ENCODE measurements at places on chromosomes 16 and 17.

GRCh38 chr17:59298521-59298920 is 32.9 kb upstream of the YPEL2 start:
- DNase-seq, result no peak

GRCh38 chr16:70576431-70577255 is 53.0 kb downstream of the SF3B3 start:
- DNase-seq, result peak; percentile 71

DNA sequence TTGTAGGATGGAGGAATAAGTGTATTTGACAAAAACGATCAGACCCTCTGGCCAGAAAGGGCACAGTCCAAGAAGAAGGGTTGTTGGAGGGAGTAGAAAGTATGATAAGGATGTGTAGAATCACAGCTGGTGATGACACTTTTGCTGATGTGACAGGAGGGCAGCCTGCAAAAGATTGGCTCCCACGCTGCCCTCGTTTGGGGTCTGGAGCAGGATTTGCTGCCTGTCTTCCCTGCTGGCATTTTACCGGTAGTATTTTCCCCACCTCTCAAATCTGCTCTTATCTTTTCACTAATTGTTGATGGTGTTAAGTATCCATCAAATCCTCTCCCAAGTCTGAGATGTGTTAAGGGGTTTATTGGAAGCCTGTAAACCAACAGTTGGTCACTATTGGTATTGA is 208.8 kb downstream of the CCDC182 start:
- no peak for DNase-seq

DNA sequence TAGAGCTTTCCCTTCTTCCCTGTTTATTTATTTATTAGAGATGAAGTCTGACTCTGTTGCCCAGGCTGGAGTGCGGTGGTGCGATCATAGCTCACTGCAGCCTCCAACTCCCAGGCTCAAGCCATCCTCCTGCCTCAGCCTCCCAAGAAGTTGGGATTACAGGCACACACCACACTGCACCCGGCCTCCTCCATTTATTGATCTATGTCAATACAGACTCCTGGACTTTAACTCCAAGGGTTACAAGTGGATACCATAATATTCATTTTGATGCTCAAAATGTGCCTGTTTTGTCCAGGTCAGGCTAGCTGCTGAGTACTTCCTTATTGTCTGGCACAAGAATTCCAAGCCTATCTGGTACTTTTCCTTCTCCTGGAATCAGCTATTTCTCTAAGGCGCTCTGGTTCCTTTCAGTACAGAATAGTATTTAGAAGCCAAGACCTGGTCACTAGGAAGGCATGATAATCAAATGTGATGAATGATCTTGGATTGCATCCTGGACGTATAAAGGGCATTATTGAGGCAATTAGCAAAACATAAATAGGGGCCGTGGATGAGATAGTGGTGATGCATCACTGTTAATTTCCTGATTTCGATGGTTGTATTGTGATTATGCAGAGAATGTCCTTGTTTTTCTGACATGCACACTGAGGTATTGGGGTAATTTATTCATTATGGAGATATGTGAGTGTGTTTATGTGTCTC is 21.7 kb downstream of the IL4R start:
- no peak for DNase-seq

Data from GM13977 (cell line).